ENCODE measurements at places on chromosomes 6 and 20.
A peak's percentile ranks its signal among the peaks of the same experiment; 100 is the strongest.

DNA sequence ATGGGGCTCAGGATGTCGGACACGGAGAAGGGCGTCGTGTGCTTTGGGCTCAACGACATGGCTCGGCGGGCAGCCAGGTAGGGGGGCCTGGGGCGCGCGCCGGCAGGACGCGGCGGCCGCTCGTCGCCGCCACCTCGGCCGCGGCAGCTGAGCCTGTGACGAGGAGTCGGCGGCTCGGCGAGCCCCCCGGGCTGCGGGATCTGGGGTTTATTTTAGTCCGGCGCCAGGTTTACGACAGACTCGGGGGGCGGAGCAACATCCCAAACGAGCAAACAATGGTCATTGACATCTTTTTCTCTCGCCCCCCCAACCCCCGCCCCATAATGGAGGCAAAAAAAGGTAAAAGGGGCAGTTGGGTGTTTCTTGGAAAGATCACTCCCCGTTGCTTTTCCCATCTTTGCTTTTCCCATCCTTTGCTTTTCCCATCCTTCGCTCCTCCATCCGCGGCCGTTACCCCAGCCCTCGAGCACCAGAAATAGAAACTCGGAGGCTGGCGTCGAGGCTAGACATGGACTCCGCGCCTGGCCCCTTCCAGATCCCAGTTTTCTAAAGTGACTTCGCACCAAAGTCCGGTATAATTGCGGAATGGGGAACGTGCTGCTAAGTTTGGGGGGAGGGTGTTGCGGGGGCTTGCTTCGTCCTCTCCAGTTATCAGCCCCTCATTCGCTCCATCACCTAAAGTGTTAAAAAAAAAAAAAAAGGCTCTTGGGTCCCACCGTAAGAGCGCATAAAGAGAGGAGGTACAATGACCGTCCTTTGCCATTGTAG is at the start of gene NKX2-4:
TSS of gene NKX2-4 (minus strand) at position 186 of the 768 bp plus-strand sequence. CDS start at position 59, 127 bp downstream.
- DNase-seq: peak; percentile 37

DNA sequence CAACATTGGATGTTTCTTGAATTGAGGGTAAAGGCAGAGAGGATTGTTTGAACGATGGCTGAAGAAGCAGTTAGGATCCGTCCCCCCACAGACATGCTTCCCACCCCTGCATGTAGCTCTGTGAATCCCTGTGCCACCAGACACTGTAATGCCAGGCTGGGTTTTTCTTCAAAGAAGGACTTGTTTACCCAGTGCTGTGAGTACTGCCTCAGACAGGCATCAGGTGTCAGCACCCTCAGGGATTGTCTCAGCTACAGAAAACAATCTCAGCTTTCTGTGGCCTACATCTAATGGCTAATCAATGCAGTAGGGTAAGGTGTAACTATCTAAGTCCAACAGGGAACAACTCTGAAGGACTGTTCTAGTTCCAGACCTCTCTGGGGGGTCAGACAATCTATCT is 853.0 kb upstream of the EPHA7 start:
- DNase-seq: peak; percentile 9

- peak; percentile 46 for DNase-seq
These were observed 1.5 kb downstream of the FOXQ1 start for GRCh38 chr6:1313384-1313766.

DNA sequence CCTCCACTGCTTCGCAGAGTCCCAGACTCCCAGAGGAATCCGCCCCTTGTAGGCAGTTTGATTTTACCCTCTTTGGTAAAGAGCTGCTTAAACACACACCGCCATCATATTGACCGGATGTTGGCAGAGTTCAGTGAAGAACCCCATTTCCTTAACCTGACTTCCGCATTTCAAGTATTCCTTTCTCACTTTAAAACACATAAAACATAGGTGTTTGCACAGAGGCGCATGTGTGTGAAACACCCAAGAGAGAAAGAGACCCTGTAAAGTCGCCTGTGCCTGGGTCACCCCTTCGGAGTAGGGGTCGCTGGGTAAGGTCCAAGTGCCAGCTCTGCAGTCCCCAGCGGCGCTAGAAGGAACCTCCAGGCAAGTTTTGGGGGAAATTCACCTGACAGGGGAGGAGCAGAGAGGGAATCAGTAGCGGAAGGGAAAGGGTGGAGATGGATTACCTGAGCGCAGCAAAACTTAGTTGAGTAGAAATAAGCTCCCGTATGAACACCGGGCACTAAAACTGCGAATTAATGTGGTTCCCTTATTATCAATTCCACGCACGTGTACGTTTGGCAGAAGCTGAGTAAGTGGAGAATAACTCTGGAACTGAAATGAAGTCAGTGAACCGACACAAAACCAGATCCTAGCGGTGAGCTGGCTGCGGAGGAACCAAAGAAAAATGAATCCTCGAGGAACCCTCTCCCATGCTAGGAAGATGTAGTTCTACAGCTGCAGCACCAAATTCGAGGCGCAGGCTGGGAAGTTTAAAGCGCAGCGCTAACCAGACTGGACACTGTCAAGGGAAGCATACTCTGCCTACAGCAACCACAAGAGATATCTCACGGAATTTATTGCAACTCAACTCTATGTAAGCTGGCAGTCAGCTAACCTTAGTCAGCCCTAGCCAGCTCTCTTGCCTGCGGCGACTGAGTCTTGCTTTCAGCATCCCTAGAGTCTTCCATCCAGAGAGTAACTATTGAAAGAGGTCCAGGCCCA is 3.5 kb upstream of the HTR1B start:
- DNase-seq: peak; percentile 23
